ENCODE measurements at places on chromosomes 7 and 10.

- DNase-seq: no peak
Measured at GRCh38 chr7:70218006-70218405, 619.7 kb downstream of the AUTS2 start.

GRCh38 chr7:29274146-29275017, 79.8 kb downstream of the CHN2 start:
- no peak for DNase-seq

DNA sequence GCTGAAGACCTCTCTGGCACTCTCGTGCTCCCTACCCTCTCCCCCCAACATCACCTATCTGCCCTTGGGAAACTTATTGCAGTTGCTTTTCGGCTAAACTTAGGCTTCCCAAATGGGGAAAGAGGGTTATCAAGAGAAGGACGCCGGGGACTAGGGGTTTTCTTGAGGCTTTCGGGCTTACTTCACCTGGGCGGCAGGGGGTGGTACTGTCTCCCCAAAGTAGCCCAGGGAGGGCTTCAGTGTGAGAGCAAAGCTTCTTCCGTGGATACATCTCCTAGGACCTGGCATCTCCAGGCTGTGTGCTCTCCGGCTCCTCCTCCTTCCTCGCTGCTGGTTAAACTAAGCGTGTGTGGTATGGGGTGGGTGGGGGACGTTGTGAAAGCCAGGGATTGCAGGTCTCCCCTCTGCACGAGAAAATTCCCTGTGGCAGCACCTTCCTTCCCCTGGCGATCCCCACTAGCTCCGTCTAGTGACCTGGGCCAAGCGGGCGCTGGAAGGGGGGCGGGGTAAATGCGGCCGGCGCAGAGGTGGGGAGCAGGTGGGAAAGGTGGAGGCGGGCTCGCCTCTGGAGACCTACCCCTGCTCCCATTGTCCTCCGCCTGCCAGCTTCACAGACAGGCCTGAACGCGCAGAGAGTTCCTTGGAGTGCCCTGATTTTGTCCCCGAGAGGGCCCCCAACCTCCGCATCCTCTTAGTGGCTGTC, 1.1 kb downstream of the PLXDC2 start:
- no peak for DNase-seq

DNA sequence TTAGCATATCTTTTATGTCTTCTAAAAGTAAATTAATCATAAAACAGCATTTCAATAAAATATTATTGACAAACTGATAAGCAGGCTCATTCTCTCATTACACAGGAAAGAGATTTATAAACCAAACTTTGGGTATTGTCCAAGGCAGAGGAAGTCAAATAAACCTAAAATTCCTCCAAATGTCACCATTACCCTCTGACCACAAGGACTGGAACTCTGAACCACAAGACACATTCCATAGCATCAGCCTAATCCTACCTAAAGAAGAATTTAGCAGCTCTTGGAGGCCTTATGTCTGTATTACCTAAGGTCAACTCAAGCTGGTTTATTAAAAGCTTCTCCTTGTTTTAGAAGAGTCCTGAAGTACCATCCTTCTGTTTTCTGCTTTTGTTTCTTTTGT, 82.4 kb upstream of the SLC13A1 start:
- no peak for DNase-seq

- no peak for DNase-seq
Measured at GRCh38 chr7:55965805-55966421, 1.5 kb downstream of the NIPSNAP2 start.

DNA sequence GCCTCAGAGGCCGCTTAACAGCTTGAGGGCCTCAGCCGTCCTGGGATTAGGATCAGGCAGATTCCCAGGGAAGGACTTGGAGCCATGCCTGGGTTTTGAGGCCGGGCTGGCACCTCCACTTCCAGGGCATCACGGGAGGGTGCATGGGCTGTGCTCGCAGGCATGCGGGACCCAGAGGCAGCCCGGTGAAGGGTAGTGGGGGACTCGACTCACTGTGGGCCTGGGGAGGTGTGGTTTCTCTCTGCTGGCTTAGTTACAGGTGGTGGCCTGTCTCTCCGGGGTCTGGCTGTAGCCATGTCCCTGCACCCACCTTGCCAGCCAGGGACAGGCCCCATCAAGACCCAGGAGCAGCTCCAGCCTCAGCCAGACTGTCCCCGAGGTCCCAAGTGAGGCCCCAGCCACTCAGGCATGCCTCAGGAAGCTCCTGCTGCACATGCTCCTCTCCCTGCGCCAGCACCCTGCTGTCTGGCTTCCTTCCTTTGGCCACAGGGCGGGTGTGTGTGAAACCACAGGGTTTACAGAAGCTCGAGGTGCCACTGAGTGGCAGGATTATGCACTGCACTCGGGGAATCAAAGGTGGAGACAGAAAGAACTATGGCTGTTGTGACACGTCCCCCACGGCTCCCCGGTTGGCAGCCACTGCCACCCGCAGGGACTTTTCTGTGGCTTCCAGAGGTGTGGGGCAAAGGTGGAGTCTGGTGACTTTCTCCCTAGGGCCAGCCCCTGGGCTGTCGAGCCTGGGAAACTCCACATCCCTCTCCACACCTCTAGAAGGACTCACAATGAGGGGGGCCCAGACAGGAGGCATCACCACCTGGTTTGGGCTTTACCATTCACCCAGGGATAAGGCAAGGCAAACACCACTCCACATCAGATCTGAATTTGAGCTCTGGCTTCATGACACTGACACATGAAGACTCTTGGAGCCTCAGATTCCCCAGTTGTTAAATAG, 19.7 kb downstream of the GOLGA7B start:
- peak; percentile 97 for DNase-seq

- DNase-seq: no peak
Measured at GRCh38 chr10:47360419-47361040, 12.4 kb downstream of the RBP3 start.

DNA sequence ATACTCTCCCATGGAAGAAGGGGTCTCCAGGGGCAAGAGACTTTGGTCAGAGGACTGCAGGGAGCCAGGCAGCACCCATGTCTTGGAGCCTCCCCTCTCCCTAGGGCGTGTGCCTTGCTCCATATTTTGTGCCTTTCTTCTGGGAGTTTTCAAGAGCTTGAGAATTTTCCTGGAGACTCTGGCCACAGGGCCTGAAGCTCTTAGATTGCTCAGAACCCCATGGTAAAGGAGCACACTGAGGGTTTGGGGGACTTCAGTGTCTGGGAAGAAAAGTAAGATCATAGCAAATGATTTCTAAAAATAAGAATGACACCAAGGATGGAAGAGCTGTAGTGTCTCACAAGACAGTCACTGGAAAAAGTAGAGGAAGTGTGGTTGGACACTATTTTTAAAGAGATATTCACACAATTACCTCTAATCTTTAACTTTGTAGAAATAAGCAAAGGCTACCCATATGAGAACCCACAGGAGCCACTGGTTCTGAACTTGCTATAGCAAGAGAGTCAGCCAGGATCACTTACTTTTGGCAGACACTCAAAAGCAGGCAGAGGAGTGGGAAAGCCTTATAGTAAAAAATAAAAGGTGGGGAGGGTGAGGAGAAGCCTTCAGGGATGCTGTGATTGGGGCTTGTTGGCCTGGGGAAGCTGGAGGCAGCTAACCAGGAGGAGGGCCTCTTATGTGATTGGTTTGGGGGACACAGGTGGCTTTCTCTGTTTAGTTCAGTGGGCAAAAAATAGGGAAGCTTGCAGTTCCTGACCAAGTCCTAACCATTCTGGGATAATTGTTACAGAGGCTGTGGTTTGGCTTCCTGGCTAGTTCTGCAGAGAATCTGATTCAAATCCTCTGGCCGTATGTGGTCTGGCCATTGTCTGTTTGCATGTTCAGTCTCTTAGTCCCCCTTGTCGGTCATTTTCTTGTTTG, 5.1 kb upstream of the CSGALNACT2 start:
- DNase-seq: no peak

- no peak for DNase-seq
Measured at GRCh38 chr10:63464402-63465292, 1.1 kb downstream of the JMJD1C start.

DNA sequence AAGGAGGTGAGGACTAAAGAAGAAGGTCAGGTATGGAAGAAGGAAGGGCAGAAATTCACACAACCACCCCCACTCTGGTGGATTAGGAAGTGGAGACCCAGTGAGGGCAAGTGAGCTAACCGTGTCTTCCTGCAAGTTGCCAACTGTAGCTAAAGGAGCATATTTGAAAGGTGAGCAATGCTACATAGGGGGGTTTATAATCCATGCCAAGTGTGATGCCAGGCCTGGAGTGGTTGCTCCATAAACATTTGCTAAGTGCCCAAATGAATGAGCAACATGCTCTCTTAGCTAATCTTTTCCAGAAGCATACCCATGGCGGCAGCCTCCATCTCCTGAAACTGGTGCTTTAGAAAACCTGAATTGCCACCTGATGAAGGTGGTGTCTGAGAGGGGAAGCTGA, 121.6 kb downstream of the LRRC18 start:
- DNase-seq: no peak

GRCh38 chr10:91185239-91185875, 35.1 kb upstream of the PCGF5 start:
- DNase-seq: peak; percentile 65

GRCh38 chr7:82039621-82040020, 269.8 kb upstream of the HGF start:
- DNase-seq: no peak

DNA sequence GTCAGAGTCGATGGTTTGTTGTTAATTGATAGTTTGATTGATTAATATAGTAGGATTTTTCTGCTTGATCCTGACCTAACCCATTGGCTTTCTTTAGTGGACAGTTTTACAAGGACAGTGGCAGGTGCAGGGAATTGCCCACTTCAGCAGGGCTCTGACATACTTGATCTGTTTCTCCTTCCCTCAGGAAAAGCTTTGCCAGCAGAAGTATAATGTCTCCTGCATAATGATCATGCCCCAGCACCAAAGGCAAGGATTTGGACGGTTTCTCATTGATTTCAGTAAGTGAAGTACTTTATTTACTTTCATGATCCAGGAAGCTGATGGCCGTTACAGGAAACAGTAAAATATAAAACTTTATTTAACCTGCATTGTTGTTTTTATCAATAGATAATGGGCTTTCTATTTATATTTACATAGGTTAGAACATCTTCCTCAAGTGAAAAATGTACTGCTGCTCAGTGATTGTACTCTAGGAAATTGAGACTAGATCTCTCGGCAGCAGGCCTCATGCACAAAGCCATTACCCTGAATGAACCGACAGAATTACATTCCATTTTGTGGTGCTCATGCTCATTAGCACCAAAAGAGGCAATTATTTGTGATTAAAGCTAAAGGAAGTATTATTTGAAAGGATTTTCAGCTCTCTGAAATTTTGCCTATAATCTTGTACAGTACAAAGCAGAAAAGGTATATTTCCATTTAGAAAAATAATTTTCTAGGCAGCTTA, 122.5 kb upstream of the SAMD8 start:
- DNase-seq: no peak

DNA sequence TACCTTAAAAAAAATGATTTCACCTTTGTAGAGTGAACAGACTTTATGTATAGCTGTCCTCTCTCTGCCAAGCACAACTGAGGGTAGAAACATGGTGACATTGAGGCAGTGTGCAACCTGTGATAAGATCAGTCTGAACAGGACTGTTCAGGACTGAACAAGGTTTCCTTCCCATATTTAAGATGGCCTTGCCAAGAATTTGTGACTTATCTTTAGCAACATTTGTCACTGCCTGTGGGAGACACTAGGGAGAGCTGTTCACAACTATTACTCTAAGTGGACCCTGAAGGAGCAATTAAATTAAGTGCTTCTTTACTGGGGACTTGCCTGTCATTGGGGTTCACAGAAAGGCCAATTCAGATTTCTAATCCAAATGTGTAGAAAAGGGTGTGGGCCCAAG, 6.7 kb downstream of the OR13A1 start:
- DNase-seq: no peak

GRCh38 chr10:14326581-14326980, 4.1 kb downstream of the FRMD4A start:
- no peak for DNase-seq

DNA sequence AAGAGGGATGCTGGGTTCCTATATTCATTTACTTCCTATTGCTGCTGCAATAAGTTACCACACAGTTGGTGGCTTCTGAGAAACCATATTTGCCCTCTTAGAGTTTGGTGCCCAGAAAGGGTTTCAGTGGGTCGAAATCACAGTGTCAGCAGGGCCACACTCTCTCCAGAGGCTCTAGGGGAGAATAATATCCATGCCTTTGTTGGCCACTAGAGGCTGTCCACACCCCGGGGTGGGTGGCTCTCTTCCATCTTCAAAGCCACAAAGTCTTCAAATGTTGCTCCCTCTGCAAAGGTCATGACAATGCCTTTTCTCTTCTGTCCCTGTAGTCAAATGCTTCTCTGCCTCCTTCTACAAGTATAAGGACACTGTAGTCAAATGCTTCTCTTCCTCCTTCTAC, 989.4 kb downstream of the CCSER2 start:
- DNase-seq: no peak

DNA sequence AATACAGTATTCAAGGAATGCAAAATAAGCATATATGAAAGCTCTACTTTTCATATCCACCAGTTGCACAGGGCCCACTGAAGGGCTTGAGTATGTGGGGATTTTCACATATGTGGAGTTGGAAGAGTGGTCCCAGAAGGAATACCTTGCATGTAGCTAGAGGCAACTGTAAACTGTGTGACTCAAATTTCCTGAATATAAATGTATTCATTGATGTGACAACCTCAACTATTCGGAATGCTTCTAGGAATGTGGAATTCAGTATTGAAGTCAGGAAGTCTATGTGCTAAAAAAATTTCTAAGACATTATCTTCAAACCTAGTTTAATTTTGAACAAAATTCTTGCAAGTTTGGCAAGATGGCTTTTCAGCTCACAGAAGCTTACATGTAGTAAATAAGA, 695.5 kb upstream of the SEMA3D start:
- DNase-seq: no peak

DNA sequence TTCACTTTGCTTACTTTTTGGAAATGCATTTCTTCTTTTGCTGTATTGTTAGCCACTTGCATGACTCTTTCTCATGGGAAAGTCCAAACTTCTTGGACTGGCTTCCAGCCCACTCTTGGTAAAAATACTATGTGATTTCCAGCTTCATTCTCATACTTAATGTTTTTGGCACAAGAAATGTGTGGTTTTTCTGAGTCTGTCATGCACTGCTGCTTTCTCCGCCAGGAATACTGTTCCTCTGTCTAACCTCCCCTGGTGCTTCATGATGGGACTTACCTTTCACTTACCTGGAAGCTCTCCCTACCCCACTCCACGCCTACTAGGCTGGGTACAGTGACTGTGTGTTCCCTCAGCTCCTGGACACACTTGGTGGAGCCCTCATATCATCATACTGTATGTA, 18.7 kb downstream of the MGAM2 start:
- DNase-seq: no peak

DNA sequence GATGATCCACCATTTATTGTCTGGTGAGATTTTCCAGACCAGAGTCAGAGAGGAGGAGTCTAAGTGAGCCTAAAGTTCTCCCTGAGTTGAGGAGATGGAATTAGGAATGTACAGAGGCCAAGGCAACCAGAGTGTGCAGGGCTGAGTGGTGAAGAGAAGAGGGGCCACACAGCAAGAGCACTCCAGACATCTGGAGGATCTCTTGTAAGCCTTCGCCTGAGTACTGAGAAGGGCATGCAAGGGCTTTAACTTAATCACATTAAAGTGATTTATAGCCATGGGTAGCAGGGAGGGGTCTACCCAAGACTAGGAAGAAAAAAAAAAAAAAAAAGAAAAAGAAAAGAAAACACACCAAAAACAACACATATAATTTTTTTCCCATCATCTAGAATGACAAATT, 1190.4 kb downstream of the GATA3 start:
- DNase-seq: no peak

- DNase-seq: no peak
Measured at GRCh38 chr10:42933448-42934340, 143.2 kb upstream of the RET start.

- no peak for DNase-seq
Measured at GRCh38 chr7:92720604-92721350, 115.6 kb downstream of the CDK6 start.

Data from H54 (cell line).